Activated CD8-positive, alpha-beta memory T cell treated with anti-CD3 and anti-CD28 coated beads, Interleukin-2, amount 10 ng/mL, durations not matched to agents 7 days and 5 days (primary cell): ENCODE measurements at places on chromosomes 12 and 14.

- DNase-seq: no peak
Measured at GRCh38 chr12:97301576-97301975, 161.0 kb upstream of the RMST start.

DNA sequence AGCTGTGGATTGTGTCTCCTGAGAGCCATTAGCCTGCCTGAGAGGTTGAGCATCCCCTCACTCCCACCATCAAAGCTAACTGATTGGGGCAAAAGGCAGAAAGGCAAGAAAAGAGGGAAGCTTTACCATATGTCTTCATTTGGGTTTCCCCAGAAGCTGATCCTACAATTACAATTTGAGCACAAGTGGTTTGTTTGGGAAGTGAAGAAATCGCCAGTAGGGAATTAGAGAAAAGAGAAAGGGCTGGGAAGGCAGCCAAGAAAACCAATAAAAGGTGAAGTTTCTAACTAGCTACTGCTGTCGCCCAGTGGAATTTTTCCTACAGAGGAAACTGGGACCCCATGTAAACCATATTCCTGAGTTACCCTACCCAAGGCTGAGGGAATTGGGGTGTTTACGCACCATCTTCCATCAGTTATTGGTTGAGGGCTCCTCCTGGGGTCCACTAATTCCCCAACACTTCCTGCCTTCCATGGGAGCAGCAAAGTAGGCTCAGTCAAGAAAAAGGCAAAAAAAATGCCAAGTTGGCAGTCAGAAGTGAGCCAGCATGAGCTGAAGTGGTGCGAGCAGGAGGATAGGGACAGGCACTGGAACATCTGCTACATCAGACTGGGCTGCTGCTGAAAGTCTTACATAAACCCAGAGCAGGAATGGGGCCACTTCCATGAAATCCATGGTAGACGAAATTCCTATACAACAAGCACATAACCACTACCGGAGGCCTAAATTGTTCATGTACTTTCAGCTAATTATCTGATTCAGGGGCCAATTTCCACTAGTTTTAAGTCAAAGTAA is 17.3 kb downstream of the KCNK10 start:
- DNase-seq: no peak

DNA sequence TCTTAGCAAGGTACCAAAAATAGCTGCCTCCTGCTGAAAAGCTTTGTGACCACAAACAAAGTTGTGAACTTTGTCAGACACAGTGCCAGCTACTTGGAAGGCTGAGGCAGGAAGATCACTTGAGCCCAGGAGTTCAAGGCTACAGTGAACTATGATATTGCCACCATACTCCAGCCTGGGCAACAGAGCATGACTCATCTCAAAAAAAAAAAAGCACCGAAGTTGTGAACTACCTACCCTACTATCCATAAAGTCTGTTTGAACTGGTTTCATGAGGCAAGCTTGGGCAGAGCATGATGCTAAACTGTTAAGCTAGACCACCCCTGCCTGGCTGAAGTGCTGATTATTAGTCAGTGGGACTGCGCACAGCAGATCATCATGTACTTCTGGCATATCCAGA is 75.5 kb downstream of the RAD52 start:
- DNase-seq: no peak

DNA sequence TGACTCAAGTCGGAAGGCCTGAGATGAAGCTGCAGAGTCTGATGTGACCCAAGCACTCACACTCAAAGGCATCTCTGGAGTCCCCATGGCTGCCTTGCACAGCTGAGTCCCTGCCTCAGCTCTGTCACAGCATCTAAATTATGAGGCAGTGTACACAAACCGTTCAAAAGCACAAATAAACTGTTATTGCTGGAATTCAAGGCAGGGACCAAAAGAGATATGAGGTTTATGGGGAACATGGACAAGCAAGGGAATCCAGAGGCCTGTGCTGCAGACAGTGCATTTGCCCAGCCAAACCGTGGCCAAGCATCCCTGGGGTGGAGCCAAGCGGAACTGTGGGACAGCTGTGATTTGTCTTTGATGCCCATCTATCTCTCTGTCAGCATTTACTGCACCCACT is 91.3 kb downstream of the RPS29 start:
- no peak for DNase-seq

DNA sequence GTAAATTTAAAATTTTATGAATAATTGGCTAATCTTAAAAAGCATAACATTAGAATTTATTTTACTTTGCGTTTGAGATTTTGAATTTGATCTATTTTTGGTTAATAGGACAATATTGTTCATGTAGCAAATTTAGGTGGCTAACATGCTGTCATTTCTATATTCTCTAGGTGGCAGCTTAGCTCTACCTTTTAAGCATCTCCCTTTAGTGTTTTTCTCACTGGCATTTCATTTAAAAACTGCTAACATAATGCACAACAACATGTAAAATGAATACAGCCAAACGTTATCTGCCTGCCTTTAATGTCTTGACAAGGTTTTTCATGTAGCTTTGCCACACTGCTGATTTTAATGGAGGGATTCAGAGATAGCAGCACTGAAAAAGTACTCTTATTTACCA is 272.4 kb upstream of the FBXO33 start:
- DNase-seq: no peak

- DNase-seq: no peak
Measured at GRCh38 chr12:44247588-44247987, 411.7 kb downstream of the TMEM117 start.

GRCh38 chr14:21197418-21198205 is 41.7 kb upstream of the OR5AU1 start:
- DNase-seq: no peak
